Hematopoietic multipotent progenitor cell treated with erythropoietin and hydrocortisone succinate and interleukin-3 and kit ligand, for 17 days (in vitro differentiated cells): ENCODE measurements at places on chromosomes 11 and 22.

GRCh38 chr11:9103542-9104276 is 12.3 kb upstream of the SCUBE2 start:
- DNase-seq = no peak

GRCh38 chr11:64916040-64916774 is 802 bp downstream of the ATG2A start:
- DNase-seq = peak; percentile 75

GRCh38 chr11:64092111-64092760 is 56.5 kb downstream of the FLRT1 start:
- DNase-seq = no peak

DNA sequence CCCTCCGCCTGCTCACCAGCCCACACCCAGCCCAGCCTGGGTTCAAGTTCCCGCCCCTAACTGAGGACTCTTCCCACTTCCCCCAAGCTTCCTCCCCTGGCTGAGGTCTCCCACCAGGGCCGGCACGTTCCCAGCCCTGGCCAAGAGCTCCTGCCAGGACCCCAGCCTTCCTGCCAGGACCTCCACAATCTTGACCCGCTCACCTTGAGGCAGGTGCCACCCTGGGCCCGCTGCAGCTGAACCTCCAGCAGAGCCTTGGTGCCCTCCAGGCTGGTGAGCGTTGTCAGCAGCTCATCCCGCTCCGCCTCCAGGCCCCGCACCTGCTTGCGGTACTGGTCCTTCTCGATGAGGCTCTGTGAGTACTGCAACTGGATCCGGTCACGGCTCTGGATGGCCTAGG is 13.2 kb downstream of the CARD10 start:
- DNase-seq = no peak

GRCh38 chr22:24969560-24970301 is 17.2 kb downstream of the KIAA1671 start:
- DNase-seq = no peak

DNA sequence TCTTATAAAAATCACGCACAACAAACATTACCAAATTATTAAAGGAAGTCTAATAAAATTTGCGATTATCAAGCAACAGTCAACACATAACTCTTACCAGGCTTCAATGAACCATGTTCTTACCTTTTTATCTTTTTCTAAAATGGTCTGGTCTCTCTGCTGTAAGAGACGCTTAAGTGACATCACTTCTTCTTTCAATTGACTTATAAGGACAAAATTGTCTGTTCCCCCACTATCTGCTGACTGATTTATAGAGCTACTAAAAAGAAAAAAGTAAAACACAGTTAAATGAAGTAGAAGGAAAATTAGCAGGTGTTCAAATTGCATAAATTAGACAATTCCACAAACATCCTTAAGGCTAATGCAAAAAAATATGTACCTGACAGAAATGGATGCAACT is 10.9 kb downstream of the FAM76B start:
- no peak for DNase-seq

DNA sequence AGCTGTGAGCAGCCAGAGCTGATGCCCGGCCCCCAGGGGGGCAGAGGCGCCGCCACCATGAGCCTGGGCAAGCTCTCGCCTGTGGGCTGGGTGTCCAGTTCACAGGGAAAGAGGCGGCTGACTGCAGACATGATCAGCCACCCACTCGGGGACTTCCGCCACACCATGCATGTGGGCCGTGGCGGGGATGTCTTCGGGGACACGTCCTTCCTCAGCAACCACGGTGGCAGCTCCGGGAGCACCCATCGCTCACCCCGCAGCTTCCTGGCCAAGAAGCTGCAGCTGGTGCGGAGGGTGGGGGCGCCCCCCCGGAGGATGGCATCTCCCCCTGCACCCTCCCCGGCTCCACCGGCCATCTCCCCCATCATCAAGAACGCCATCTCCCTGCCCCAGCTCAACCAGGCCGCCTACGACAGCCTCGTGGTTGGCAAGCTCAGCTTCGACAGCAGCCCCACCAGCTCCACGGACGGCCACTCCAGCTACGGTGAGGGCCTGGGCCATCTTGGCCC is 6.1 kb downstream of the CDC42EP1 start:
- DNase-seq = no peak

DNA sequence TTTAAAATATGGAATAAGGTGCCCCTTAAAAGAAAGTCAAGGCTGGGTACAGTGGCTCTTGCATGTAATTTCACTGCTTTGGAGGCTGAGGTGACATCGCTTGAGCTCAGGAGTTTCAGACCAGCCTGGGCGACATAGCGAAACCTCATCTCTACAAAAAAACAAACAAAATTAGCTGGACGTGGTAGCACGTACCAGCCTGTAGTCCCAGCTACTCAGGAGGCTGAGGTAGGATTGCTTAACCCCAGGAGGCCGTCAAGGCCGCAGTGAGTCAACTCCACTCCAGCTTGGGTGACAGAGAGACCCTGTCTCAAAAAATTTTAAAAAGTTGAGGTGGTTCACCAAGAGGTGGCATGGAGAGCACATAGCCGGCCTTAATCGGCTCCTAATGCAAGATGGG is 17.7 kb upstream of the ADORA2A start:
- no peak for DNase-seq

- no peak for DNase-seq
Observed at GRCh38 chr11:87417951-87418350, 380.2 kb downstream of the TMEM135 start.
